ENCODE measurements at places on chromosomes 12 and 14.

GRCh38 chr12:3770891-3771290 lies 18.0 kb upstream of the CRACR2A start:
- DNase-seq: no peak

DNA sequence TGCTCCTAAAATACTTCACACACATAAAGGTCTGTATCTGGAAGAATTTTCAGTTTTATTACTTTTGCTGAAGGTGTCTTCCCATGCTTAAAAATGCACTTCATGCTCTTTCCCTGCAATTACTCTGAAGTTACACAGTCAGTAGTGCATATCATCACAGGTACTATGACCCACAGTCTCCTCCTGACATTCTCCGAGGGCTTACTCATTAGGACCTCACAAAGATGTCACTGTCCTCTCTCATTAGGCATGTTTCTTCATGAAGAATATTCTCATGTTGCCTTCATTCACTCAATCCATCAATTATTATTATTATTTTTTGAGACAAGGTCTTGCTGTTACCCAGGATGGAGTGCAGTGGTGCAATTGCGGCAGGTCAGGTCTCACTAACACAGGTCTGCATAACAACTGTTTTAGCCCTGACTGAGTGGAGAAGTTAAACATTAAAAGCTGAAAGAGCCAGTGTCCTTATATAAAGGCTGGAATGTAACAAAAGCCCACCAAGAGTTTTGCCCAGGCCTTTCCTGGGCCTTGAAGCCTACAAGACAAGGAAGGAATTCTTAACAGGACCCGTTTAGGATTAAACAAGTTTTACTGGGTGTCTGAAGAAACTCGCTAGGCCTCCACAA lies 119.5 kb upstream of the WSCD2 start:
- no peak for DNase-seq

- no peak for DNase-seq
These were observed 14.2 kb downstream of the GZMH start for GRCh38 chr14:24595073-24595808.

DNA sequence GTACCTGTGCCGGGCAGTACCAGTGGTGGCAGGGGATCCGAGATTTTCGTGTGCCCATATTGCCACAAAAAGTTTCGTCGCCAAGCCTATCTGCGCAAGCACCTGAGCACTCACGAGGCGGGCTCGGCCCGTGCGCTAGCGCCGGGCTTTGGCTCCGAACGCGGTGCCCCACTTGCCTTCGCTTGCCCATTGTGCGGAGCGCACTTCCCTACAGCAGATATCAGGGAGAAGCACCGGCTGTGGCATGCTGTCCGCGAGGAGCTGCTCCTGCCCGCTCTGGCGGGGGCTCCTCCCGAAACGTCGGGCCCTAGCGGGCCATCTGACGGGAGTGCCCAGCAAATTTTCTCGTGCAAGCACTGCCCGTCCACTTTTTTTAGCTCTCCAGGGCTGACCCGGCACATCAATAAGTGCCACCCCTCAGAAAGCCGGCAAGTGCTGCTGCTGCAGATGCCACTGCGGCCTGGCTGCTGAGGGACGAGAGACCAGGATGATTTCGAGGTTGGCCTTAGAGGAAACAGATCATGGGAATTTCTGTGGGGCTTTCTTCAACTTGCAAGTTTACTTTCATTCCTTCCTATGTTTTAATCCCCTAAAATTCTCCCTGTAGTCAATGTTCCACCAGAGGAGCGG lies 1.6 kb downstream of the INSM2 start:
- DNase-seq: no peak

GRCh38 chr14:23360496-23360895 lies 4.5 kb downstream of the EFS start:
- DNase-seq: no peak

DNA sequence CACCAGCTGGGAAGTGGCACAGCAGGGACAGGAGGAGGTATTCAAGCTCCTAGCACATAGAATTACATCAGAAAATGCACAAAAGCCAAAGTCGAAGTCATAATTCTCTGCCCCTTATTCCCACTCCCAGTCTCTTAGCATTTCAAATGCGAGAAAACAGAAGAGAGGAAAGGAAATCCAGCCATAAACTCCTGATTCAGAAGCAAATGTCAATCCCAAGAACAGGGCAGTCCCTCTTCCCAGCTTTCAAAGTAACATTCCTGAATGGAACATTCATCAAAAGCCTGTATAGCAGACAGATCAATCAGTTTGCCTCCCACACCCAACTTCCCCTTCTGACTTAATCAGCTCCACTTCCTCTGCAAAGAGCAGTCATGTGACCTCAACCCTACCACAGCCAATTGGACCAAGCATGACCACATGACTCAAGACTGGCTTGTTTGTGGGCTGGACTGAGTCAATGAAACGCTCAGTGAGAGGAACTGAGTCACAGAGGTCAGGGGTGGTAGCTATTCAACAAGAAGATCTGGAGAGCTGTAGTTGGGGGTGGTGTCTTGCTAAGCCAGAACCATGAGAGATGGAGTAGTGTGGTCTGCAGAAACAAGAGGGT lies 41.4 kb upstream of the TUNAR start:
- DNase-seq: no peak

All from stimulated activated CD8-positive, alpha-beta memory T cell treated with anti-CD3 and anti-CD28 coated beads, Interleukin-7, amount 100 ng/mL, for 1 hour (primary cell).